Stimulated activated CD8-positive, alpha-beta memory T cell treated with anti-CD3 and anti-CD28 coated beads, Interleukin-15, amount 100 ng/mL, for 4 hours (primary cell): ENCODE measurements at places on chromosomes 11 and 22.

- DNase-seq: no peak
These were observed 1042.8 kb downstream of the BRD1 start for GRCh38 chr22:48784701-48785503.

- no peak for DNase-seq
These were observed 768 bp downstream of the LDHA start for GRCh38 chr11:18394928-18395734.

- DNase-seq: no peak
These were observed 690 bp downstream of the CSNK1E start for GRCh38 chr22:38316364-38317121.

DNA sequence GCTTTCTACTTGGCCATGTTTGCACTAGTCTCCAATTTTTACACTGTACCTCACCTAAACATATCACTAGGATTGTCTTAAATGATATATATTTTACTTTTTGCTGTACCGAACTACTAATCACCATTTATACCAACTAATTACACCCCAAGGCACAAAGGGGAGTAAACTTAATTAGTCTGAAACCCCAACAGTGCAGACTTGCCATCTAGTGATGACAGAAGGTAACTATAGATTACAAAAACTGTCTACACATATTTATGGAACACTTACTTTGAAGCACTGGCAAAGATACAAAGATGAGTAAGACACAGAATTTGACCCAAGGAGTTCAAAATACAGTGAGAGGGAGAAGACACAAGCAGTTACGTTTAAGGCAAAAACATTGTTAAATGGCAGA, 139.7 kb downstream of the CNTN5 start:
- no peak for DNase-seq

GRCh38 chr11:101816613-101817012, 98.2 kb upstream of the CEP126 start:
- DNase-seq: no peak

GRCh38 chr11:46259971-46260560, 17.4 kb upstream of the CREB3L1 start:
- DNase-seq: no peak

DNA sequence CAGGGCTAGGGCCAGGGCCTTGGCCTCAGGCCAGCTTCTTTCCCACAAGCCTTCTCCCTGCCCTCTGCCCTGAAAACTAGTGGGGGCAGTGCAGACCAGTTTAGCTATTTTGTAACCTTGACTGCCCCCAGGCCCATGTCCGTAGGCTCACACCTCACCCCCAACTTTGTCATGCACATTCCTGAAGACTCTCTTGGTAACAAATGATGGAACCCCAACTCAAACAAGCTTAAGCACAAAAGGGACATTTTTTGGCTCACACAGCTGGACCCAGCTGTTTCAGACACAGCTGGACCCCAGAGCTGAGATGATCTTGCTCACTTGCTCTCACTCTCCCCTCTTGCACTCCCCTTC, 46.6 kb downstream of the KCNQ1OT1 start:
- DNase-seq: no peak

DNA sequence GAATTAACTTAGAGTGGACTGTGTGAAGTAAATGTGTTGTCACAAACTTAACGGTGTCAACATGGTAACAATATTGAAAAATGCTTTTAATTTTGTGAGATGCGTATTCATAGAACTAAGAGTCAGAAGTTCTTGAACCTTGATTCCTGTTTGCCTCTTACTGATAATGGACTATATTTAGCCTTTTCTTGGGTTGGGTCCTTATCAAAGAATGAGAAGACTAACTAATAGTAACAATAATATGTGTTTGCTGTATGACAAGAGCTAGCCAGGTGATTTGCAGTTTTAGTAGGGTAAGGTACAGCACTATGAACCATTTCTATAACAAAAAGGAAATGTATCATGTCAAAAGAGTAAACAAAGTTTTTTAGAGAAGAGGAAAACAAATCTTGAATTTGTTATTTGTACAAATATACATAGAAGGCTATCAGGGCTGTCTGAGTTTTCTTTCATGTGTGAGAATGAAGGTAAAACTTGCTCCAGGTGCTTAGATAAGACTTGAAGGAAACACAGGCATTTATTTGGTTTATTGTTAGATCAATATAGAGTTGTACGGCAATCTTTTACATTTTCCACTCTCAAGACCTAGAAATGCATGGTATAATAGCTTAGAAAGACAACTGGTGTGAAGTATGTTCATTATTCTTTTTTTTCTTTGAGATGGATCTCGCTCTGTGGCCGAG, 74.1 kb downstream of the PACS1 start:
- DNase-seq: no peak

DNA sequence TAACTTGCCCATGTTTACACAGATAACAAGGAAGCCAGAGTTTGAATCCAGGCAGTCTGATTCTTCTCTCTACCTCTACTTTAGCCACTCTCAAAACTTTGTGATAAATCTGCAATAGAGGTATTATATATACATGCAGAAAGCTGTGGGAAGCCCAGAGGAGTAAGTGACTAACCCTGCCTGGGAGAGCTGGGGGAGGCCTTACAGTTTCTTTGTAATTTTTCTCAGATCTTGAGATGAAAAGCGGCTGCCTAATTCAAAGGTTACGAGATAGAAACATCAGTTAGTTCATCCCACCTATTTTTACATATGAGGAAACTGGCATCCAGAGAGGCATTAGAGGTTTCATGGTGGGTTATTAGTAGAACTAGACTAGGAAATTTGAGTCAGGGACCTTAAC, 4.9 kb downstream of the STIM1 start:
- DNase-seq: no peak

DNA sequence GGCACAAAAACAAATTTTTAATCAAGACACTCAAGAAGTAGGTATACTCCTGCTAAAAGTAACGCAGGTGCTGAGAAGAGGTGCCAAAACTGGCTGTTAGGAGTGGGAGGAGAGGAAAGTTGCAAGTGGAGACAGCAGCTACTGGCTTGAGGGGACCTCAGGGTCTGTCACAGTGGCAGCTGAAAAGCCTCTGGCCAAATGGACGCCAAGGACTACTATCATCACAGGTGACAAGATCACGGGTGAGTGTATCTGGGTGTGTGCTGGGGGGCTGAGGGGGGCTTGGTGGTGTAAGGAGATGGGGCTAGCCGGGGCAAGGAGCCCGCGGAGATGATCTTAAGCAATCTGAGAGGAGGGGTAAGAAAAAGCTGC, 687 bp downstream of the ZNF202 start:
- no peak for DNase-seq

DNA sequence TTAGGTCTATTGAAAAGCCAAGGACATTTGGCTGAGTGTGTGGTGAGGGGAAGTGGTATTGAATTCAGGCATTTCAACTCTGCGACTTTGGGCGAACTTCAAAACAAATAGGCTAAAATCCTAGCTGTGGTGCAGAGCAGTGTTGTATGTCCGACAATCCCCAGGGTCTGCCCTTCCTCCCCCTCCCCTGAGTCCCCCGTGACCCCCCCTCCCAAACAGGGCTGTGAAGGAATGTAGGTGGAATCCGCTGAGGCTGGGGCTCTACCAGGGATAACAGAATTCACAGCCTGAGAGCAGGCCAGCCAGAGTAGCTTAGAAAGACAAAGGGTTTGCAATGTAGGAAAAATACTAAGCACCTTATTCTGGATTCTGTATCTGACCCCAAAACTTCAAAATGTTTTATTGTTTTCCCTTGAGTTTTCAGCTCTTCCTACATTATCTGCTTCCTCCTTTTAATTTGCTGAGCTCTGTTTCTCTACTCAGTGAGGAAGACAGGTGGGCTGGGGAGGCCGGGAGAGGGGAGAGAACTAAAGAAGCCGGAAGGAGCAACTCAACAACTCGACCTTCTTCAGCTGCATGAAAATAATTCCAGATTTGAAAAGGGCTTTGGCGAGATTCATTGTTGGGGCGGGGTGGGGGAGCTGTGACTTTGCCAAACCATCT, 315.2 kb downstream of the BLID start:
- no peak for DNase-seq

DNA sequence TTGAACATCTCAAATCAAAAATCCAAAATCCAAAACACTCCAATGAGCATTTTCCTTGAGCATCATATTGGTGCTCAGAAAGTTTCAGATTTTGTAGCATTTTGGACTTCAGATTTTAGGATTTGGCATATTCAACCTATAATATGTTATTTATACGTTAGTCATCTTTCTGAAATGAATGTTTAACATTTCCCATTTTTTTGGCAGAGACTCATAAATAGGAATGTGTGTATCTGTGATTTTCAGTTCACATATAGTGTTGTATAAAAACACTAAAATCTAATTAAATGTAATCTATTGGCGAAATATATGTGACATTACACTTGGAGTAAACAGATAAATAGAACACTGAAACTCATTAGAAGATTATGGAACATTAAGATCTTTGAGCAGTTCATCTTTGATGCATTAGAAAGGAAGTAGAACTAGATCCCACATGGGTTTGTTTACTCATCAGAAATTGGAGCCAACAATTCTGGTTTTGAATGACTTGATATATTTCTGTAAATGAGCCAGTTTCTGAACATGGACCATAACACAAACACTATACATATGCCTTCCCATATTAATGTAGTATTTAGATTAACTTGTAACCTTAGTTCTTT, 153.1 kb downstream of the UVRAG start:
- no peak for DNase-seq

DNA sequence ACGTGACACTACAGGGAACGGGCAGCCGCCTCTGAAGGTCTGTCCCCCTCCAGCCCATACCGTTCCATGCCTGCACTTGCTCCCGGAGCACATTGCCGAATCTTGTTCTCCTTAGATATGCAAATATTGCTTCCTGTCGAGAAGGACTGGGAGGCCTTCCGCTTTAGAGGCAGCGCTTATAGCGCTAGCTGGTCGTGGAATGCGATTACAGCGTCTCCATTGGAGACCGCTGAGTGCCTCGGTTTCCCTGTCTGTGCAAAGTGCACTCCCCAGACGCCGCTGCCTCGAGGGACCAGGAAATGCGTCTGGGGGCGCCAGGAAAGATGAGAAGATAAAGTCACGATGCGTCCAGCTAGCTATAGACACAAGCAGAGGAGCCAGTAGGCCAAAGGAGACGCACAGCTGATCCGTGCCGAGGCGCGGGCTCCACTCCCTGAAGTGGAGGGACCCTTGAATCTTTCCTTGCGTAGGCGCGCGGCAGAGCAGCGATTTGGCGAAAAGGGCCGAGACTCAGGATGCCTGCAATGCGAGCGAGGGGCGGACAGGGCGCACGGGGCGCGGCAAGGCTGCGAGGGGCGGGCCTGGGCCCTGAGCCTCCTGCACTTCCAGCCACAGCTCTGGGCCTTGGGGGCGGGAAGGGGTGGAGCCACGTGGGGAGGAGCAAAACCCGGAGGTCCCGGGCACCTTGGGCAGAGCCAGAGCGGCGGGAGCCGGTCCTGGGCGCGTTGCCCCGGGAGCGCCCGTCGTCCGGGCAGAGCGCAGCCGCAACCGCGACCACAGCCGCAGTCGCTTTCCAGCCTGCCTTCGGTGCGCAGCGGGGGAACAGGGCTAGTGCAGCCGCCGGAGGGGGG, at the start of gene RASSF10:
Gene RASSF10 (plus strand): TSS at position 692 of the 851 bp plus-strand sequence. CDS start 261 bp downstream, outside the sequence.
- no peak for DNase-seq

DNA sequence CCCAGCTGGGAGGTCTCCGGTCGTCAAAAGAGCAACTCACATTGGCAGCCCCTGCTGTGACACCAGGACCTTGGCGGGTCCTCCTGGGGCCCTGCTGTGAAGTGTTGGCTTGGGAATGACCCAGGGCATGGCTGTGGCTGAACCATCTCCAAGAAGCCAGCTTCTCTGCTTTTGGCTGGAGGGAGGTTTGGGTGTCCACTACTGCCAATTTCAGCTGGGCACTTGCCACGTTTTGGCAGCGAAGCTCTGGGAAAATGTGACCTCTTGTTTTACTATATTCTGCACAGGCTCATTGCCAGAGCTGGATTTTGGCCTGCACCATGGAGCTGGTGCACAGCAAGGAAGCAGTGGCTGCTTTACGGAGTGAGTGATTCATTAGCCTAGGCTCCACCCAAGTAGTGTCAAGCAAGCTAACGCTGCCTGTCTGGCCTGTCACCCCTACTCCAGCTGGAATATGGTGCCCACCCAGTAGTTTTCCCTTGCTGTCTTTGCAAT, 24.3 kb upstream of the SMCO4 start:
- DNase-seq: no peak

- no peak for DNase-seq
These were observed 3.1 kb upstream of the TMEM109 start for GRCh38 chr11:60910711-60911380.

DNA sequence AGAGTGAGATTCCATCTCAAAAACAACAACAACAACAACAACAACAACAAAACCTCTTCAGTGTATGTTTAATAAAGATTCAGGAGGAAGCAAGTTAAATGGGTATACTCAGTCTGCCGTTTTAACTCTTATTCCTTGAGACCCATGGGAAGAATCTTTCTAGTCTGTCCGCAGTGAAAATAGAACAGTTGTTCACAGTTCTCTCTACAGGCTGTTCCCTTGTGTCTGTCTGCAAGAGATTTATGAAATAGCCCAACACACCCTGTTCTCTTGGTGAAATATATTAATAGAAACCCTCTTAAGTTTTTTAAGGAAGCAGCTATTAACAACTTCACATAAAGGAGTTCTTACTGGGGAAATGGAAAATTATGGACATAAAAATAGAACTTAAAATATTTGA, 682.2 kb upstream of the RAG2 start:
- no peak for DNase-seq

GRCh38 chr11:60951904-60952741, at the start of gene SLC15A3:
Gene SLC15A3, minus strand, starts transcription at chr11:60952176. Its CDS starts 625 bp downstream, at chr11:60951551.
- no peak for DNase-seq

DNA sequence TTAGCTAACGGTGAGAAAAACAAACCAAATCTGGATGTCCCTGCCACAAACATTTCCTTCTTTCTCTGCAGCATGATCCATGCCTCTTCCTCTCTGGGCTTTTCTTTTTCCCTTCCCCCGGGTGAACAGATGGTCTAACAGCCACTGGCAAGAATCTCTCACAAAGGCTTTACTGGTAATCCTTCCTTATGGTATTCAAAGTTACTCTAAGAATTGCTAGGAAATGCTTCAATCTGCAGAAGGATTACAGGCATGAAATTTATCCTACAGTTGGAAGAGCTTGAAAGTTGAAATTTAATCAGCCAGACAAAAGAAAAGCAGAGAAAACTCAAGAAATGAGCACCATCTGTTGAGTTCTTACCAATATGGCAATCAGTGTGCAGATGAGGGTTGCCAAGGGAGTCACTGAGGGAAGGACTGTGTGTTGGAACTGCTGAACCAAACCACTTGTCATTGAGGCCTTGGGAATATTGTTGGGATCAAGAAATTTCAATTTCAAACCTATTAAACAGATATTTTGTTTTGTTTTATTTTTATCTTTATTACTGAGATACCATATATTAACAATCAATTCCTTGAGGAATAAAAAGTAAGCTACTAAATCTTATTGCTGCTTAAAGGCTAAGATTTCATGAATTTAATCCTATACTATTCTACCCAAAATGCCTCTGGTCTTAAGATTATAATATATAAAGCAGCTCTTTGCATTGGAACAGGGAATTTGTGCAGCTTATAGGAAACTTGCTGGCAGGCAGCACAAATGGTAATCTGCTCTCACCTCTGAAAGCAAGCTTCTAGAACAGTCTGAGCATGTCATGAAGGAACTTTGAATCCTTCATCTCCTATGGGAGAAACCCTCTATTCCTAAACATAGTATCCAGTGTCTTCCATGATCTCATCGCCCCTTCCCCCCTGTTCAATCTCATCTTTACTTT, 29.7 kb upstream of the NDUFC2 start:
- no peak for DNase-seq
